AG04450 (cell line): ENCODE measurements at places on chromosomes 2 and 18.

- no peak for DNase-seq
Measured at GRCh38 chr2:176595986-176596385, 326.7 kb downstream of the MTX2 start.

GRCh38 chr2:144382849-144383248, 137.1 kb downstream of the ZEB2 start:
- no peak for DNase-seq

DNA sequence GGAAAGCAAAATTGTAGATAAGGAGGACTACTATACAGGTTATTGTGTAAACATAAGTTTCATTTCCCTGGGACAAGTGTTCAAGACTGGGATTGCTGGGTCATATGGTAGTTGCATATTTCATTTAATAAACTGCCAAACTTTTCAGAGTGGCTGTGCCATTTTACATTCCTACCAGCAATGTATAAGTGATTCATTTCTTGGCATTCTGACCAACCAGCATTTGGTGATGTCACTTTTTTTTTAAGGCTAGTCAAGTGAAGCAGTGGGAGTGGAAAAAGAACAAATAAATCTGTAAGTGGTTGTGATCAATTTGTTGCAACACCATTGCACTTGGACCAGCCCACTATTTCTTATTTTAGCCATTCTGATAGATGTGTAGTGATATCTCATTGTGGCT, 5.2 kb upstream of the CHCHD5 start:
- peak; percentile 72 for DNase-seq

DNA sequence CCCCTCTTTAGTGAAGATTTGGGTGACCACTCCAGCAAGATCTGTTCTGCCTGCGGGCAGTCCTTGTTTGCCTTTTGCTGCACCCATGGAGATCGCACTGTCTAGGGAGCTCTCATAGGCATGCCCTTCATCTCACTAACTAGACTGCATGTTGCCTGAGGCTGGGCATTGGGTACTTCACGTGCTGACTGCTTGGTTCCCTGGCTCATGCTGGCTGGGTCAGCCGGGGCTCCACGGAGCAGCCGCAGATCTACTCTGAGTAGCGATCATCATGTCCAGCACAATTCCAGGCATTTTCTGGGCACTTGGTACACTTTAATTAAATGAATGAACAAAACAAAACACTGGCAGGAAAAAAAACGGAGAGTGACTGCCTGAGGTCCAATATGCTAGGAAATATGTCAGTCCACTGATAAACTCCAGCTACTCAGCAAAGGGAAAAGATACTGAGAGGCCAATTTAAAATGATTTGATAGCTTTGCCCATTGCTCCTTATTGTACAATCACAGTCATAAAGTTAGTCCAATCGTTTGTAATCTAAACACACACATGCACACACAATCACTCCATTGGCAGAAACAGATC, 220.3 kb downstream of the C1D start:
- no peak for DNase-seq

- DNase-seq = no peak
Measured at GRCh38 chr2:163182764-163183354, 344.3 kb upstream of the KCNH7 start.

DNA sequence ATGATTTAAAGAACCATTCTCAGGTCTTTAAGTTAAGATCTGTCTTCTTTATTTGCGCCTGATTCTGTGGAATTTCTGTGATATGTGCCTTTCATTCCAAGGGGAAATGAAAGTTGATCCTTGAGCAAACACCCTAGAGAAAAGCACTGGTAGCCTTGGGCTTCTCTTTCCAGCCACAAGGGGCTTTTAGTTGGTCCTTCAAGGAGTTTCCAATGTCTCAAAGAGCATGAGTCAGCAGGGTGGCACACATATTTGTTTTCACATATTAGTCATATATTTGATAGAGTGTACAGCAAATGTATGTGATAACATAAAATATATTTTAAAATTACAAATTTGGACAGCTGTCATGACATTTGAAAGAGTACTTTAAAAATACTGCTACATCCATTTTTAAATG, 339.5 kb downstream of the TXNL1 start:
- no peak for DNase-seq

- DNase-seq = no peak
Measured at GRCh38 chr2:5742126-5742525, 49.9 kb downstream of the SOX11 start.

DNA sequence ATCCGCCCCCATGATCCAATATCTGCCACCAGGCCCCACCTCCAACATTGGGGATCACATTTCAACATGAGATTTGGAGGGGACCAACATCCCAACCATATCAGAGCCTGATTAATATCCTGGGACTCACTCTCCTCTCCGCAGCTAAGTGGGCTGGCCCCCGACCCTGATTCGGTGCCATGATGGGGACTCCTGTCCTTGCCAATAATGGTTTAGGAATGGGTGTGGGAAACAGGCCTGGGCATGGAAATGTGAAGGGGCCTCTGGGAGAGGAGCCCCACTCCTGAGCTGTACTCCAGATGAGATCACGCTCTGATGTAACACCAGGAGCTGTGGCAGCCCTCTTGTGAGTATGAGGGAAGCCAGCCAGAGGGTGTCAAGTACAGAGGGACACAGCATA, 77.3 kb upstream of the SMAD7 start:
- no peak for DNase-seq

- no peak for DNase-seq
Measured at GRCh38 chr2:171410624-171411023, 23.2 kb downstream of the METTL8 start.

DNA sequence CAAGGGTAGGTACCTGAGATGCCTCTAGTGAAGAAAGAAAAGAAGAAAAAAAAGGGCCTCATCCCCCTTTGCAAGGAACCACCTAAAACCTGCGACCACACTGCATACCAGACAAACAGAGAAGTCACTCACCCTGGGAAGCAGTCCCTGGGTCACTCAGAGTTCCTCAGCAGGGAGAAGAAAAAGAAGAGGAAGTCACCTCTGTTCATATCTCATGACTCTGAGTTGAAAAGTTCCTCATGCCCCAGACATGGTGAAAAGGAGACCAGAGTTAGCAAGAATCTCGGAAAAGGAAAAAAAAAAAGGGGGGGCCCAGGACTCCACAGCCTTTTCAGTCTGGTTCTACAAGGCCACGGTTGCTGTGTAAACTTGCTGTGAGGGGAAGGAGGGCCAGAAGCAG, 478.4 kb upstream of the NRXN1 start:
- no peak for DNase-seq
